ENCODE measurements at places on chromosomes 5 and 9.

- no peak for DNase-seq
Measured at GRCh38 chr5:54718656-54719055, 201.1 kb downstream of the SNX18 start.

DNA sequence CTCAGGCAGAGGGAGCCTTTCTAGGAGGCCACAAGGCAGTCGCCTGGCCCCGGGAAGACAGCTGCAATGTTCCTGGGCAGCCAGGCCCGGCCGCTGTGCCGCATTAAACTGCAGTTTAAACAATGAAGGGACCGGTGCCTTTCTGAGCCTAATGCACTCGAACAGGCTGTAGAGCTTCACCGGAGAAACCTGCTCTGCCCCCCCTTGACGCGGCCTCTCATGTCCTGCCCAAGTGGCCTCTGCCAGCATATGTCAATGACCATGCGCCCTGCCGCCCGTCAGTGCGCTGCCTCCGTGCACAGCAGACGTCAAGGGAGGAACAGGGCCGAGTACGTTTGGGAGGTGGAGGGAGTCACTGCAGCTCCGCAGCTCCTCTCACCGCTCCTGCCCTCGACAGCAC, 38.4 kb upstream of the BARHL1 start:
- no peak for DNase-seq

DNA sequence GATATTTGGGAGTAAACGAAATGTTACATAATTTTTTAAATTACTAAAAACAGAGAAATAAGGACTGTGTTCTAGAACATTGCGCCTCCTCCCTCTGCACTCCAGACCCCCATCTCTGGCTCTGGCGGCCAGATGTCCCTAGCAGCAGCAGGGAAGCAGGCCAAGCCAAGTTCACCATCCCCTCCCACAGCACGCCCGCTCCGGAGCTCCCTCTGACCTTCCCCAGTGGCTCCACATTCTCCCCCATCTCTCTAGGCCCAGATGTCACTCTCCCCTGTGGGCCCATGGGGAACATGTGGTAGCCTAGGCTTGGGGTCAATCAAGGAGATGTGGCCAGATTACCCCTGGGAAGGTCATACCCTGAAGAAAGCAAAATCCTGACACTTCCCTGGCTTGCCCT, 6.3 kb upstream of the WNK2 start:
- no peak for DNase-seq

DNA sequence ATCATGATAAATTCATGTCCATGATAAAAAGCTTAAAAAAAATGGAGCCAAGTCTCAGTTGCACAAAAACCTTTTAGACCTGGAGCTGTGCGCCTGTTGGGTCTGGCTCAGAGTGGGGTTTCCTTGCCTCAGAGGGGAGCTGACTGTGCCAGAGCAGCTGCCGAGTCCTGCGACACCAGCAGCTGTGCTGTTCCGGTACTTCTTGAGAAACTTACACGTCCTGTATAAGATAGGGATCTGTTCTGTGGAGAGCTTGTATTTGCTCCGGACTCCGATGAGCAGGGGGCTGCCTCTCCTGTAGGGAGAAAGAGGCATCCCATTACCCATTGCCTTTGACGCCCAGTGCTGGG, 28.6 kb downstream of the GFPT2 start:
- no peak for DNase-seq

- no peak for DNase-seq
Measured at GRCh38 chr5:83780699-83781350, 60.2 kb upstream of the HAPLN1 start.

DNA sequence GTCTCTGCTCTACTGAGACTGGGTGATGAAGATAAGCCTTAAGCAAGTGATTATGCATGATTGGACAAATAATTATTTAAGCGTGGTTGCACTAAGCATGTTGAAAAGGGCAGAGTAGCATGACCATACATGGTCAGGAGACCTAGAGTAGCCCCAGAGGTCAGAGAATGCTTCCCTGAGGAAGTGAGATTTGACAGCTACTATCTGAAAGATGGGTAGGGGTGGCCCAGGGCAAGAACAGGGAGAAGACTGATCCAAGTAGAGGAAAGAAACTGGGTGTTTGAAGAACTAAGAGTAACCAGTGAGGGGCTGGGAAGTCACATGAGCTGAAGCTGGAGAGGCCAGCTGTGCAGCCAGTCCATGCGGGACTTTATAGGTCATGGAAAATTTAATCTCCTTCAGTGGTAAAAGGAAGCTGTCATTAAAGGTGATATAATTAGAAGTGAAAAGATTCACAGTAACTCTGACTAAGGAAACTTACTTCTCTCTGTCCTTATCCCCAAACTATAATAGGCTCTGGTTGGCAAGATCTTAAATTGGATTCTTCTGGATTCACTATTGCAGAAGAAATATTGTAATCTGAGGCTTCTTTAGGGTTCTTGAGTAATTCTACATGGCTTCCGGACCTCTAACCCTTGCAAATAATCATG, 35.2 kb downstream of the YIPF5 start:
- no peak for DNase-seq

- DNase-seq = no peak
Measured at GRCh38 chr5:179817890-179818745, 2.6 kb upstream of the SQSTM1 start.

DNA sequence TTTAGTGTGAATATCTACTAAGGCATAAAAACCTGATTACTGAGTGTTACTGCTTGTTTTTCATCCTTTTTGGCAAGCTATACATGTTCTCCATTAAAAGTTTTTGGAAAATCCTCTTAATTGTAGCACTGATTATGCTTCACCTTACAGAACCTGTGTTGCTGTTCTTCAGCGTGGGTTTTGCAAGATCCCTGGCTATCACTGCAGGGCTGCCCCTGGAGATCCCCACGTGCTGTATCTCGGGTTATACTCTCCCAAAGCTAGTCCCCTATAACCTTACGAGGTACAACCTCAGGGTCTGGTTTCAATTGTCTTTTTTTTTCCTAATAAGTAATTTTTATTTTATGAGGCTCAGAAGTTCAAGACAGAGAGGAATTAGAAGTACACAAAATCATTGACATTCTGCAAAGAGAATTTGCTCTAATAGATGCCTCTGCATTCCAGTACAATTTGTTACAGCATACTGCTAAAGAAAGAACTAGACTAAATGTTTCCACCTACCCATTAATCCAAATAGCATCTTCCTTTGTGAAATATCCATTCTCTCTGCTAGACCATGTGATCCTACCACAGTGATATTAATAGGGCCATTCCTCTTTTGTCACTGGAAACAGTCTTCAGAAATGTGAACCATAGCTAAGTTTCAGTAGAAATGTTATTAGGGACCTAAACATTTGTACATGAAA, 25.8 kb upstream of the CAMK4 start:
- no peak for DNase-seq

DNA sequence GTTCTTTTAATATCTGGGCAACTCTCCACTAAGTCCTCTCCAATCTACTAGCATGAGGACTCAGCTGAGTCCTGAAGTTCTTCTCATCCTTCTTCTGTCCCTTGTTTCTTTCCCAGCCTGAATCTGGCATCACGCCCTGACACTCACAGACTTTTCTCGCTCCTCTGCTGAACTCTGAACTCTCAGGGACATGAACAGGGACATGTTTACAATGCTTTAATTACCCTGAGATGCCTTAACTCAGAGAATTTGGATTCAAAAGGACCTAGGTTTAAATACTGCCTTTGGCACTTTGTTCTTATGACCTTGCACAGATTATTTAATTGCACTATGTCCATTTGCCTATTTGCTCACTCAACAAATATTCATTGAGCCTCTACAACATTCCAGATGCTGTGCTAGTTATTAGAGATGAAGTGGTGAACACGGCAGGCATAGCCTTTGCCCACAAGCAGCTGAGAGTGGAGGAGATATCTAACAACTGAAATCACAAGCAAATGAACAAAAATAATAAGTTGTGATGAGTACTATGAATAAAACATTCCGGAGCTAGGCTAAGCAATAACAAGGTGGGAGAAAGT, 106.0 kb downstream of the ADRB2 start:
- no peak for DNase-seq

GRCh38 chr5:160363211-160363610, 7.2 kb downstream of the C1QTNF2 start:
- no peak for DNase-seq

DNA sequence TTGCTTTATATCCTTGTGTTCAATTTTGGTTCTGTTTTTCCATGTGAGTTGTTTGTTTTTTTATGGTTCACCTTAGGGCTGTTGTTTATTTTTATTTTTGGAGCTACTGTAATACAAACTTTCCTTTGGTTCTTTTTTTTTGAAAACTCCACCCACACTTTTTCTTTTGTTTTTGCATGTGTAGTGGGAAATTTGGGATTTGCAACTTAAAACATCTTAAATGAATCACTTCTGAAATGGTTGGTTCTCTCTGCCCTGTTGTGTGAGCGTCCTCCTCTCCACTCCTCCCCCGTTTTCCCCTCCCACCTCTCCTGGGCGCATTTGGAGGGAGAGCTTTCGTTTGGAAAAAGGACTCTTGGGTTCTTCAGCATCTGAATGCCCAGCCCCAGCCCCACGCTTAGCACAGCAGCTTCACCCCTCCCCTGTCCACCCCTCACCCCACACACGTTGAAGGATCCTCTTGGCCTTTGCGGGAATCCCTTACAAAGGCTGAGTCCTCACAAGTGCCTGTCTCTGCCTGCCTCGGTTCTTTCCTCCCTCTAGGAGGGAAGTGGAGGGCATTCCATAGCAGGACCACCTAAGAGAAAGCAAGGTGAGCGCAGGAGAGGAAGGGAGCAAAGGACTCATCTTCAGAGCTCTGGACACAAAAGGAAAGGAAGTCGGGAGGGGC, 67.2 kb downstream of the DMRT1 start:
- no peak for DNase-seq

DNA sequence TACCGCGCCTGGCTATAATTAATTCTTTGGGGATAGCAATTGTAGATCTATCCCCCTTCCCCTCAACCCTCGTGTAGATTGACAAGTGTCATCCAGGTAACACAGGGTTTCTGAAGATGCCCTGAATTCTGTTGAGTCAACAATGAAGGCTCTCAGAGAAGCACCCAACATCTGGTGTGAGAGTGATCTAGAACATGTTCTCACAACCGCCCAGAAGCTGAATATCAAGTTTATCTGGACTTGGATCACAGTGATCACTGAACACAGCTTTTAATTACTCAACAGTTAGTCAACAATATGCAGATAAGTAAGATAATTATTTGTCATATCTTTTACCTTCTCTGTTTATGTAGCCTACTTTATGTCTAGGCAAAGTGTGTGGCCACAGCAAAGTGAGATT, 204.2 kb upstream of the RGMB start:
- no peak for DNase-seq

DNA sequence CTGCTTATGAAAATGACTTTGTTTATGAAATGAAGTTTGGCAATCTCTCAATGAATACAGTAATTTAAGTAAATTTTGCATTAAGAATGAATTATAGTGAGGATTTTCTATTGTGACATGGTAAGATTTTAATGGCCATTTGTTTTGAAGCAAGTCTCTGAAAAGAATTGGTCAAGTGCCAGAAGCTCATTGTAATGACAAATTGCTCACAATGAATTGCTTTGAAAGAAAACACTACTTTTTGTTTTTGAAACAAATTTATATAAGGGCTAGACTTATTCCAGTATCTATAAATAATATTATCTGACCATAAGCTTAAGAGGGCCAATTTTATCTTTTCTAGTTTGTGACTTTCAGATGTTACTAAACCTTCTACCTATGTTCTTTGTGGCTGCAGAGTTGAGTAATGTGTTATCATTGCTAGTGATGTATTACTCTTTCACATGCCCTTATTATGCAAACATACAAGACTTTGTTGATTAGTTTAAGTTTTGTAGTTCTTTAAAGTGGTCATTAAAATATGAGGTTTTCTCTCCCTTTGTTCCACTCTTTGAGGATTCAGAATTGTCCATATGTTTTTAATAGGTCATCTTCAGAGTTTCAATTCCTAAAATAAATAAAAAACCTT, 93.0 kb upstream of the ZNF608 start:
- DNase-seq = no peak

GRCh38 chr5:80357671-80358070, 37.9 kb downstream of the SPZ1 start:
- DNase-seq = no peak

DNA sequence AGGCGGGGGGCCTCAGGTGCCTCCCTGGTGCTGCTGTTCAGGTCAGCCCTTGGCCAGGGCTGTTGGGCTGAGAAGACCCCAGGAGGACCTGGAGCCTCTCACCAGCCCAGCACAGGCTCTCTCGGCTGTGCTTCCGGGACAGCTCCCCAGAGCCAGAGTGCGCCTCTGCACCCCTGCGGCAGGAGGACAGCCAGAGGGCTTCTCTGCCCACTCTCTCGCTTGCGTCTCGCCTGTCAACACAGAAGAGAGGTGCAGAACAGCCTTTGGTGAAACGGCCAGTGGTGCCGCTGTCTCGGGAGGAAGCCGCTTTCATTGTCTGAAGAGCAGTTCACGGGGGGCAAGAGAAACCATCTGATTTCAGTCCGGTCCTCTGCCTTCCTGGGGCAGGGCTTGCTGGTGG, 3.8 kb upstream of the NACC2 start:
- no peak for DNase-seq

DNA sequence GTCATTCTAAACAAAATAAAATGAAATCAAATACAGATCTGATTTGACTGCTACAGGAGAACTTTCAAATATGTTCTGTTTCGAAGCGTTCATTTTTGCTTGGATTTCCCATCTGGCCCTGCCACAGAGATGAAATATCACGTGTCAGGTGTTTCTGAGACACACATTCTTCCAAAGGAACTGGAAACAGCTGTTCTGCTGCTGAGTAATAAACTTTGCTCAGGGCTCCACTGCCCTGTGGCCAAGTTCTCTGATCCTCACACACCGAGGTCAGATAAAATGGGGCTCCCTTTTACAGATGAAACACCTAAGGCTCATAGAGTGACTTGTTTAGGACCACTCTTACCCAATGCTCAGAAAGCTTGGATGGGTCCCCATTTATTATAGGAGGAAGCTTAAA, 42.5 kb downstream of the FRMPD1 start:
- DNase-seq = no peak

- DNase-seq = no peak
Measured at GRCh38 chr9:6894135-6894534, 136.4 kb downstream of the KDM4C start.

DNA sequence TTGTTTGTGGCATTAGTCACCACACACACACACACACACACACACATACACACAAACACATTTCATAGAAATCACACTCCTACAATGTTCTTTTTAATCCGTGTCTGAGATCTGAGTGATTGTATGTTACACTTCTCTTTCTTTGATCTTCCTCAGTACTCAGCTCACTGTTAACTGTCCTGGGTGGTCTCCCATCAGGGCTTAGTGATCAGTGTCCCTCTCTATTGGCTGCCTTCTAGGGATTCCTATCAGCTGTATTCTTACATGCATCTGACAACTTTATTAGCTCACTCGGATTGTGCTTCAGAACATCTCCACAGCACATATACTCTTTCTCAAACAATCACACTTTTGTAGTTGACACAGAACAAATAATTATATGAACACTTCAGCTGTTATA, 170.2 kb upstream of the POU5F2 start:
- DNase-seq = no peak

DNA sequence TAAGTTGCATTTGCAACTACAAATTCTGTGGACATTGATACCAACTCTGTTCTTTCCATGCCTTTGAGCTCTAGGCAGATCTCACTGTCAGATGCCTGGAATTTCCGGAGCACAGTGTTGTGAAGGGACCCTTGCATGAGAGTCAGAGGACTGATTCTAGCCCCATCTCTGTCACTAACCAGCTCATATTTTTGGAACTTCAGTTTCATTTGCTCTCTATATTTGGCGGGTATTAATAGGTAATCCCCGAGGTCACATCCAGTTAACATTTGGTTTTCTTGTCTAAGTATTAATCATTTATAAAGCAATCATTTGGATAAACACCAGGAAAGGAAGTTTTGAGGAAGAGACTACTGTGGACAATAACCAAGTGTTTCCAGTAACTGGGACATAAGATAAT, 115.7 kb downstream of the MAN2A1 start:
- no peak for DNase-seq
